NCI-H1930 (cell line): ENCODE measurements at places on chromosomes 6 and 20.

GRCh38 chr6:53310771-53311585 lies 37.8 kb downstream of the ELOVL5 start:
- DNase-seq = no peak

DNA sequence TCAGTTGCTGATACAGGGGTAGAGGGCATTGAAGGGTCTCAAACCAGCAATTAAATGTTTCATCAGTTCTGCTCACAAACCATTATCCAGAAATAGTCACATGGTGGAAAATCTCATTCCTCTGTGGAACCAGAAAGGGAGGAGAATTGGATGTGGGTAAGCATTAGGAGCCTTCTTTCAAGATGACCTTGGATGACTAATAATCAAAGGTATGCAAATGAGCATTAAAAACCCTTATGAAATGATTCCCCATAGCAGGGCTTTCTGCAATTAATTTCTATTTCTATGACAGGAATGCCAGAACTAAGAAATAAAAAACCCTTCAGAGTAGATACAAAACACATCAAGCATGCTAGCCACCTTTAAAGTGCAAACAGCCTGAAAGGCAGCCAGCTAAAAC lies 37.4 kb upstream of the HCRTR2 start:
- DNase-seq = no peak

- DNase-seq = no peak
These were observed 12.0 kb downstream of the TCP1 start for GRCh38 chr6:159777240-159777904.

DNA sequence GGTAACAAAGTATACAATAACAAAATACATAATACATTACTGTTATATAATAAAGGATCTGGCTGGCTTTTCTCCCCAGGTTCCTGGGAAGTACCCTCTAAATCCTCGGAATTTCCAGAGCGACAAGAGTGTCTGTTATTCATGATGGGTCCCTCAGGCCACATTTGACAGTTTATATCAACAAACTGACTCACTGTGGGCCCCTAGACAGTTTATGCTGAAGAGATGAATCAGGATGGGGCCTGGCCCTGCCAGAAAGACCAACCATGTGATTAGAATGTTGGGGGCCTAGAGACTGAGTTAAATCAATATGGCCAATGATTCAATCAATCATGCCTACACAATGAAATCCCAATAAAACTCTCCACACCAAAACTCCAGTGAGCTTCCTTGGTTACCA lies 13.5 kb downstream of the USP45 start:
- no peak for DNase-seq

DNA sequence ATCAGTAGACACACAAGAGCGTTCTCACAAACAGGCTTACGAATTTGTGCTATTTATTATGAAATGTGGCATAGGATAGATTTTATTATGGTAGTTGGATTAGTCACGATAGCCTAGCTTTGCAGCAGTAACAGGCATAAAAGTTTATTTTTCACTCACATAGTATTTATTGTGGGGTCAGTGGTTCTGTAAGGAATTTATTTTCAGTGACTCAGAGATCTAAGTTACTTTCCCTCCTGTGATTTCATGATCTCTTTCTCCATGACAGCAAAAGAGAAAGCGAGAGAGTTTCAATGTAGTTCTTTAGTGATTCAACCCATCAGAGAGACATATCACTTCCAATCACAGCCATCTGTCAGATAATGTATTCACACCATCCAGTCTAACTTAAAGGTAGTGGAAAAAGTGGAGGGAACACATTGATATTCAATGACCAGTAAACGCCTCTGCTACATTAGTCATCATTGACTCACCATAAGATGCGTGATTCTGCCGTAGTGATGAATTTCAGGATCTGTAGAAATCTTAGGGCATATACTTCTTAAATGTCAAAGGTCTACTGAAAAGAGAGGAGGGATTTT lies 605.5 kb downstream of the HDGFL1 start:
- DNase-seq = no peak

DNA sequence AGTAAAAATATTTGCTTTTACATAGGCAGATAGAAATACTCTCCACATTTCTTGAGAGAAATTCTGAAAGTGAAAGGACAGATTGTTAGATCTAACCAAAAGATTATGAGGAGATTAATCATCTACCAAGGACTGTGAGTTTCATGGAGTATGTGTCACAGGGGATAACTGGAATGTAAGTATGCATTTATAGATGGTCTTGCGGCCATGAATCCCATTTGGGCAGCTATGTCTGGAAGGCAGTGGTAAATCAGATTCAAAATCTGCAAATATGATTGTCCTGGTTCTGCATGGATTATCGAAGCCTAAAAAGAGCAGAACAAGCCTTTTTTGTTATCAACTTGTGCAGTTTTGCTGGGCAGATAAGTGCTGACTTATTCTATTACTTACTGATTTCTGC lies 293.8 kb downstream of the RFPL4B start:
- DNase-seq = no peak

- DNase-seq = no peak
These were observed 69.5 kb upstream of the EPB41L1 start for GRCh38 chr20:36084897-36085613.

- no peak for DNase-seq
These were observed 4.2 kb downstream of the MMP9 start for GRCh38 chr20:46012921-46013320.

DNA sequence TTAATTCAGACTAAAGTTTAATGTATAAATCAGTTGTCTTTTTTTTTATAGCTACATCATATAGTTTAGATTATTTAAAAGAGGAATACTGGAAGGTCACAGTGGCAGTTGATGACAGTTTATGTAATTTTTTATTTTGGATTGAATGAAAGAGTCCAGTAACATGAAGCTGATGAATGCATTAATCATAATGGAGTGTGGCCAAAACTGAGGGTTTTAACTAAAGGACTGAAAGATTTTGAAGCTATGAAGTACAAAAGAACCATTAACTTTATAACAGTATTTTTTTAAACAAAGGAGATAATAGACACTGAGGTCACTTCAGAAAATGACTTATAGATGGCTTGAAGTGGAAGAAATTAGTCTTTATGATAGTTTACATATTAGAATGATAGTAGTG lies 41.3 kb downstream of the TRMT11 start:
- no peak for DNase-seq

GRCh38 chr20:16216914-16217230 lies 356.4 kb downstream of the KIF16B start:
- no peak for DNase-seq

GRCh38 chr20:61052195-61052750 lies 199.8 kb upstream of the CDH4 start:
- no peak for DNase-seq

DNA sequence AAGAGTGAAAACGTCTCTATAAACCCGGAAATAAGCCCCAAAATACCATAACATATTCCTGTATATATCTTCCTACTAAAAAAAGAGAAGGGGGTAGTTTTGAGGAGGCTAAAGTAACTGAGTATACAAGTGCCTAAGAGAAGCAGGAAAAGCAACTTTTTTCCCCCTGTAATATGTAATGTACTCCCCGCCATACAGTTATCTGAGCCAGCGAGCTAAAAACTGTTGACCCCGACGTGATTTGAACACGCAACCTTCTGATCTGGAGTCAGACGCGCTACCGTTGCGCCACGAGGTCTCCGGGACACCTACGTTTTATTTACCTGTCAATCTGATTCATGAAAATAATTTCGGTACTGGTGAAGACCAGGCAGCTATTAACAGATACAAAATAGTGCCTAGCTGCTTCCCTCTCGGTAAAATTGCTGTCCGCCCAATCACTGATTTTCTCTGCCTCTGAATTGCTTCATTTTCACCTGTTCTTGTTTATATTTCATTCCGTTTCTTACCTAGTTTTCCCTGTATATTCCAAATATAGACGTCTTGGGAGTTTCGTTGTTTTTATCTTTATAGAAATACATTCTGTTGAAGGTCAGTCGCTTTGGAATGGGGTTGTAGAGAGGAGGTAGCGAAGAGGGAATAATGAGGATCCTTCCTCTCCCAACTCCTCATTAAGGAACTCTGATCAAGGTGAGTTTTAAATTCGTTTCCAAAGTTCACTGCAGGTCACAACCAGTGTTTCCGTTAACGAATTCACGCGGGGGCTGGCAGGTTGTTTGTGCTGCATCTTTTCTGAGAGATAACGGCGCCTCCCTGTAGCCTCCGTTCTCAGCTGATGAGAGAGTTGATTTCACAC lies 33.6 kb upstream of the BTN3A2 start:
- DNase-seq = peak; percentile 9

GRCh38 chr6:2403546-2403945 lies 158.1 kb upstream of the GMDS start:
- DNase-seq = no peak

DNA sequence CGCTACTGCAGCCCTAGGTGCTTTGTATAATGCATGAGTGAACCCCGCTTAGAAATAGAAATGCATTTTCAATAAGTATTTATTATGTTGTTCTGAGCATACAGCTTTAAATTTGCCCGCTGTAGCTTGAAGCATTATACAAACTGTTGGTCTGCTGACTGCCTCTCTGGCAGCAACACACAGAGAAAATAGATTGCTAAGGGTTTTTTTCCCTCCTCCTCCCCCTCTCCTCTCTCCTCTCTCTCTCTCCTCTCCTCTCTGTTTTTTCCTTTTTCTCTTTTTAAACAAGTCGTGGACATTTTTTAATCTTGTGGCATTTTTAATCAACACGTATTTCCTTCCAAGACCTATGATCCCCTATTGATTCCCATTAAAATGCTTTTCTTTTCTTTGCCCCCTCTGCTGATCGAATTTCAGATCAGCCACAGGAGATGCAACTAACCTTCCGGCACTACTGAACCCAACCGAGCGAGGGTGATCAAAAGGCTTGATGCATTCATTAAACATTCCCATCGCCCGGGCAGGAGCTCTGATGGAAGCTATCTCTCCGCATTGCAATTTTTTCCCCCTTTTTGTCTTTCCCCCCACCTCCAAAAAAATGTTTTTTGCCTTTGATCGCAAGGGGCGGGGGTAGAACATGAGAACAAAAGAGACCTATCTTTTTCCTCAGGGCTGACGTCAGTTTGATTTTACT lies 90.7 kb upstream of the ARID1B start:
- DNase-seq = peak; percentile 38

GRCh38 chr6:159904497-159904911 lies 13.7 kb downstream of the MAS1 start:
- no peak for DNase-seq

- no peak for DNase-seq
These were observed 129.8 kb upstream of the EDN1 start for GRCh38 chr6:12160326-12160725.

- no peak for DNase-seq
These were observed 41.7 kb downstream of the SYNE1 start for GRCh38 chr6:152595499-152595898.

DNA sequence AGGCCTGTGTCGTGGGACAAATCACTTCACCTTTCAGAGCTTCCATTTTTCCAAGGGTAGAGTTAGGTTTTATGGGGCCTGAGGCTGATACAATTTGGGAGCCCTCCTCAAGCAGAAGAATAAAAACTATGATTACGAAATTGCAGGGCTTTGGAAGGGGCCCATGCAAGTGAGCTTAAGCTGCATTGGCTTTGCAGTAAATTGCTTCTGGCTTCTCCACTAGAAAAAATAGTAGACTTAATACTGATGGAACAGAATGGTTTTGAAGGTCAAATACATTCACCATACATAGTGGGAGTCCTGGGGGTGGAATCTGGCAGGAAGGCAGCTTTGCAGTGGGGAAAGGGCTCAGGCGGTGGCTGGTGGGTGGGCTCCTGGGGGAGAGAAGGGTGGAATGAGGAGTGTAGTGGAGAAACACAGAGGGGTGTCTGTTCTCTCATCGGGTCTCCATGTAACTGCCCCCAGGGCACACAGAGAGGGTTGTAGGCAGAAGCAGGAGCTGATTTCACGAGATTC lies 55.9 kb upstream of the RNF24 start:
- DNase-seq = no peak
